Activated naive CD4-positive, alpha-beta T cell treated with anti-CD3 and anti-CD28 coated beads, Interleukin-2, amount 50 U/mL, for 16 hours (primary cell): ENCODE measurements at places on chromosomes 6 and 20.

DNA sequence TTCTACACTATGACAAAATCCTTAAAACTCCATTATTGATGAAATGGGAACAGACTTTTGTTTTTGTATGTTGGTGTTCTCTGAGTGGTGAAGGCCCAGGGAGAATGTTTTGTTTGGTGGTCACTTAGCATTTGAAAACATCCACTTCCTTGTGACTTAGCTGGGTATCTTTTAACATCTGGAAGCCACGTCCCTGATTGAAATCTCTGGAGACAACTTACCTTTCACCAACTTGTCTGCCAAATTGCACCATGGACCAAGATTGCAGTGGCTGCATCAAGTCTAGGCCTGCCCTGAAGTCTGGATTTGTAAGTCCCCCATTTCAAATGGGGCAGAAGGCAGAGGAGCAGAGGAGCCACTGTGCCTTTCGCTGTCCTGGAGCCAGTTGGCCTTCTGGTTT, 534 bp upstream of the EFCAB8 start:
- DNase-seq, result no peak

- no peak for DNase-seq
Measured at GRCh38 chr6:90440586-90441283, 144.1 kb upstream of the BACH2 start.

- no peak for DNase-seq
Measured at GRCh38 chr20:41716436-41716835, 98.3 kb upstream of the CHD6 start.

DNA sequence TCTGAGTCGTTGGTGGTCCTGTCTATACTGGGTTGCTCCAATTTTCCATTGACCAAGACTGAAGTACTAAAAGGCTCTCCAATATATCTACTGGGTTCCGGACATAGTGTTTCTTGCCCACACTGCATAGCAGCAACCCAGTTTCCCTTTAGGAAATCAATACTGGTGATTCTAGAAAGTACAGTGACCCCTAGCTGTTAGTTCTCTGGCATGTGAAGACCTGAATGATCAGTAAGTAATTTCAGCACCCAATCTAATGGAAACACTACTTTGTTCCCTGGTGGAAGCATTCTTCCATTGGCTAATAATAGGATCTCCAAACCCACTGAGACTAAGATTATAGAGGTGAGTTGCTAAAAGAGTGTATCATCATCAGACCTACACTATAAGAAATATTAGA, 40.8 kb upstream of the STMND1 start:
- no peak for DNase-seq

DNA sequence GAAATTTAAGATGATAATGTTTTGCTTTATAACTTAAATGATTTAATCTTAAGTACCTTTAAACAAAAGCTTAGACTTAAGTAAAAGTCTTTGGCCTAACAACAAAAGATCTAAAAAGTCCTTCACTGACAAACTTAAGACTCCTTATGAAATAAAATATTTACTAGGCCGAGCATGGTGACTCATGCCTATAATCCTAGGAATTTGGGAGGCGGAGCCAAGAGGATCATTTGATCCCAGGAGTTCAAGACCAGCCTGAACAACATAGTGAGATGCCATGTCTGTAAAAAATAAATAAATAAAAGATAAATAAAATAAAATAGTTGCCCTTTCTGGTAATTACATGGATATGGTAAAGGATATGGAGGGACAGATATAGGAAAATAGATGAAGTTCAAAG, 12.4 kb downstream of the KATNA1 start:
- no peak for DNase-seq

DNA sequence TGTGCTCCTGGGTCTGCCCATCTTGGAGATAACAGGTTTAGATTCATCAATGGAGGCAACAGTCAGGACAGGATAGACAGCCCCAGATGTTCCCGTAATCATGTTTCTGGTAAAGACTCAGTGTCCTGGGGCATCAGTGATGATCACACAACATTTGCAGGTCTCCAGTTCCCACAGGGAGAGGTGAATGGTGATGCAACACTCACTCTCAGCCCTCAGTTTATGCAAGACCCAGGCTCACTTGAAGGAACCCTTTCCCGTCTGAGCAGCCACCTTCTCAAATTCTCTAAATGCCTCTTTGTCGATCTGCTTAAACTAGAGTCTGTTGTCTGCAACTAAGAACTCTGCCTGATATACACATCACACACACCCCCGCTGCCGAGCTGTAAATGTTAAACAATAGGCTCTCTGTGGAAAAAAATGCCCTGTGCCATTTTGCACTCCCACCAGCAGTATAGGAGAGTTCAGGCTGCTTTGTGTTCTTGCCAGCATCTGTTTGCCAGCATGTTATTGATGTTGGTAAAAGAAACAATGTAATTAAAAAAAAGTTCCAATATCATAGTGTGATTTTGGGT, 30.1 kb upstream of the SCP2D1 start:
- no peak for DNase-seq
